Heart right ventricle (tissue), 16 donors: ENCODE measurements at places on chromosomes 7 and 10. TPM values are rescaled to one million over a fixed set of nuclear protein-coding genes. Genes with fewer than 3 reads are reported as not detected.

- no peaks in the 10 kb centered on the region for H3K27me3 ChIP-seq
- H3K4me1 ChIP-seq: peaks cover 27% of the 10 kb centered on the region
- no peak for DNase-seq
- no peak overlapping the region for H3K27ac ChIP-seq
These were observed 21.2 kb upstream of the ZMIZ1 start for GRCh38 chr10:79047584-79047874.

- no peak overlapping the region for H3K27ac ChIP-seq
- peaks cover 3% of the 10 kb centered on the region for H3K4me1 ChIP-seq
- no peaks in the 10 kb centered on the region for H3K36me3 ChIP-seq
- H3K27me3 ChIP-seq: no peaks in the 10 kb centered on the region
- DNase-seq: no peak
These were observed 99.0 kb upstream of the PDE1C start for GRCh38 chr7:32169228-32169627.

LRRC18 gene
- total RNA-seq: 0.18 TPM

DNA sequence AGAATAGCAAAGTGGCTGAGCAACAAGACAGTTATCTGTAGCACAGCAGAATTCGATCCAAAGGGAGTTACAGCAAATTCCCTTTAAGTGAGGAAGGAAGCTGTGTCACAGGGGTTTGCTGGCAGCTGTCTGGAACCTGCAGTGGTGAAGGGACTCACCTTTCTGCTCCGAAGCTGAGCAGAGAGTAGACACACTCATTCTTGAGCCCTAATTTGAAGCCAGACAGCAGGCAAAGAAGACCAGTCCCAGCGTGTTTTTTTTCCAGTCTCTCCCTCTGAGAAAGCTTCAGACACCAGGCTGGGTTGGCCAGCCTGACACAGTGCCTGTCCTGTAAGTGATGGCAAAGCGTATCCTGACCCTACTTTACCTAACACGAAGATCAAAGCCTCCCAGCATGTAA is 210.7 kb downstream of the TRIL start:
- no peaks in the 10 kb centered on the region for H3K27me3 ChIP-seq
- H3K36me3 ChIP-seq: no peaks in the 10 kb centered on the region

BTBD16 gene
- not detected for total RNA-seq
